ENCODE measurements at places on chromosomes 11 and 22.

- no peak for DNase-seq
Measured at GRCh38 chr22:19970479-19971275, 29.1 kb upstream of the TXNRD2 start.

DNA sequence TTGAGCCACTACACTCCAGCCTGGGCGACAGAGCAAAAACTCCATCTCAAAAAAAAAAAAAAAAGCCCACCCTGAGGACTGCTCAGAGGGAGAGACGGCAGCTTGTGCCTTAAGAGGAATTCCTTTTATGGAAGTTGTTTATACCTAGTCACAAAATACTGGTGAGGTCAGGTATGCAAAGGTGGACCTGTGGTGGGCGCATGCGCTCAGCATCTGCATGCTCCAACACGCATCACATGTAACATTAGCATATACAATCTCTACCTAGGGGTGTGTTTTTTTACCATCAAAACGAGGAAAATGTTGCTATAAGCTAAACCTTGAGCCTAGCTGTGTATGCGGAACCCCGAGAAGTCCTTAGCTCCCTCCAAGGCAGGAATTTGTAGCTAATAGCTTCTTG, 6.8 kb upstream of the SART1 start:
- DNase-seq, result no peak

DNA sequence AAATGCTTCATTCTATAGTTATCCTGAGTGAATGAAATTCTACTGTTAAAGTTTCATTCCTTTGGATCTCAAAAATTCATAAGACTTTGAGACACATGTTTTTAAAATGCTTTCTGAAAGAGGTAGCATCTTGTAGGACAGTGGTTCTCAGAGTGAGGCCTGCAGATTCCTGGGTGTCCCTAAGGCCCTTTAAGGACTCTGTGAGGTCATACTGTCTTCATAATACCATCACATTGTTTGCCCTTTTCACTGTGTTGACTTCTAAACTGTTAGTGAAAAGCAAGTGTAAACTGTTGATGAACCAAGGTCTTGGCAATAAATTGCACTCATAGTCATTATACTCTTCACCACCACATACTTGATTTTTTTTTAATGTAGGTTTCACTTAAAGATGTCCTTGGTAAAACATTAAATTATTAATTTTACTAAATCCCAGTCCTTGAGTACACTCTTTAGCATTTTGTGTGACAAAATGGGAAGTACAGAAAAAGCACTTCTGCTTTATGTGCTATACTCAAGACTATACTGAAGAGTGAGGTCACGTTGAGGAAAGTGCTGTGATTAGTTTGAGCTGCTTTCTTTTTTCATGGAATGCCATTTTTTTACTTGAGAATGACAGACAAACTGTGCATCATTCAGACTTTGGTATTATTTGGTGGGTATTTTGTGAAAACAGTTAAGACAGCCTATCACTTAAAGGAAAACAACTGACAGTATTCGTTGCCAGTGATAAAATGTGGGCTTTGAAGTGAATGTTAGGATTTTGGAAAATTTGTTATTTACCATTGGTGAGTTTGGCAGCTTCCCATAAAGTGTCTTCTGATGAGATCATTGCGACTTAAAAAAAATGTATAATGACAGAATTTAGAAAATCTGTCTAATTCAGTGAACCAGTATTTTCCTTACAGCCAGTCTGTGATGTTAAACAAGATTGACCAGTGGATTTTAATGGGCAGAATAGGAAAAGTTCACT, 61.1 kb downstream of the SPECC1L start:
- no peak for DNase-seq

DNA sequence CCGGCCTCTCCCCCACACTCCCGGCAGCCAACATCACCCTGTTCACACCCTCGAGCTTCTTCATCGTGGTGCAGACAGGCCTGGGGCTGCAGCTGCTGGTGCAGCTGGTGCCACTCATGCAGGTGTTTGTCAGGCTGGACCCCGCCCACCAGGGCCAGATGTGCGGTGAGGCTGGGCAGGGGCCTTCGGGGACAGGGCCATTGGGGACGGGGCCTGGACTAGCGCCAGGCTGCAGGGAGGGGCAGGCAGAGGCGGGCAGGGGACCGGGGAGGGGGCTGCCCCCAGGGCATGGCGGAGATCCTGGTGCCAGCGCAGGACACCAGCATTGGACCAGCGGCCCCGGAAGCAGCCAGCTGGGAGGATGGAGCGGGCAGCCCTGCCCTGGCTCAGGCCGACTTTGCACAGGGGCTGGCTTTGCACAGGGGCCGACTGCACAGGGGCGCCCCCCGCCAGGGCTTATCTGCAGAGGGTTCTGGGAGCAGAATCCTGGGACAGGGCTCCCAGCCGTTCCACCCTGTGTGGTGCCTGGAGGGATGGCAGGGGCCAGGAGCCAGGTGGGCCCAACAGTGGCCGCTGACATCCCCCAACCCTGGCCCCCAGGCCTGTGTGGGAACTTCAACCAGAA, 8.6 kb downstream of the MUC5B start:
- peak; percentile 18 for DNase-seq

- no peak for DNase-seq
Measured at GRCh38 chr11:6790546-6790945, 7.7 kb downstream of the OR2AG1 start.

DNA sequence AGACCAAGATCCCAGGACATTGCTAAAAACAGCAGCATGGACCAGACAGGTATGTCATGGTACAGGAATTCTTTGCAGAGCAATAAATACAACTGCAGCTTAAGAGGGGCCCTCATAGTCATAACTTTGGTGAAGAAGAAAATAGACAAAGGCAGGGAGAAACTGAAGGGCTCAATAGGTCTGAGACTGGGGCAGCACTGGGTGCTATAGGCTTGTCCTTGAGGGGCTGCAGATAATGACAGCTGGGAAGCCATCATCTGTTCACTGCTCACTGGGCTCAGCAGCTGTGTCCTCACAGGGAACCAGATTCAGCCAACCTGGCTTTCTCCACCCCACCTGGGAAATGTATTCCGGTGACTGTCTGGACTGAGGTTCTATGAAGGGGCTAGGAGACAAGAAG, 68.4 kb downstream of the ZNF280B start:
- no peak for DNase-seq
